ENCODE measurements at places on chromosomes 11 and 22.

GRCh38 chr11:17020831-17021230 is 6.6 kb upstream of the PLEKHA7 start:
- DNase-seq: no peak

- DNase-seq: no peak
These were observed 116.5 kb upstream of the MTNR1B start for GRCh38 chr11:92852946-92853345.

DNA sequence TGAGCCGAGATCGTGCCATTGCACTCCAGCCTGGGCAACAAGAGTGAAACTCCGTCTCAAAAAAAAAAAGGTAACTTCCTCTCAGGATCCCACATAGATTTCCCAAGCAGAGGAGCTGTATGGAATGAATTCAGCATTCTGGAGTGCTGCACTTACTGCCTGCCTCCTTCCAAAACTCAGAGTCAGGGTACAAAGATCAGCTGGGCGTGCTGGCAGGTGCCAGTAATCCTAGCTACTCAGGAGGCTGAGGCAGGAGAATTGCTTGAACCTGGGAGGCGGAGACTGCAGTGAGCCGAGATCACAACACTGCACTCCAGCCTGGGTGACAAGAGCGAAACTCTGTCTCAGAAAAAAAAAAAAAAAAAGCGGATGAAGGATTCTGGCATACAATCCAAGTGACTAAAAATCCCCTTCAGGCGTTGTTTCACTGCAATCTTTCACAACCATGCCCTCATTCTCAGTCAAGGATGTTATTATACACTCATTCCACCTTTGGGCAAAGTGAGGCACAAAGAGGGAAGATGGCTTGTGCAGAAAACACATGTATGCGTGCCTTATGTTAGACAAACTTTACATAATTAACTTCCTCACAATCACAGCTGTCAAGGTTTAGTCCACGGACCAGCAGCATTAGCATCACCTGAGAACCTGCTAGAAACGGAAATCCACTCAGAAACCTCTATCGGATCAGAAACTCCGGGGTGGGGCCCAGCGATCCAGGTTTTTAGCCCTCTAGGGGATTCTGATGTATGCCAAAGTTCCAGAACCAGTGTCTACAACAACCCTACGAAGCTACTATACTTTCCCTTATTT is 1.1 kb upstream of the NOL12 start:
- no peak for DNase-seq

- DNase-seq: no peak
These were observed 44.8 kb downstream of the PRR5L start for GRCh38 chr11:36340897-36341296.

GRCh38 chr11:80309301-80309700 is 868.5 kb upstream of the TENM4 start:
- DNase-seq: no peak

- no peak for DNase-seq
These were observed 12.4 kb downstream of the CRELD2 start for GRCh38 chr22:49930596-49931412.

GRCh38 chr11:104061853-104062521 is 25.5 kb downstream of the DDI1 start:
- no peak for DNase-seq

GRCh38 chr11:65207918-65208784 is 26.4 kb downstream of the CAPN1 start:
- DNase-seq: no peak

- DNase-seq: no peak
These were observed 17.2 kb upstream of the LINC01488 start for GRCh38 chr11:69463995-69464960.

- no peak for DNase-seq
These were observed 1.3 kb downstream of the PATE2 start for GRCh38 chr11:125777309-125777708.

DNA sequence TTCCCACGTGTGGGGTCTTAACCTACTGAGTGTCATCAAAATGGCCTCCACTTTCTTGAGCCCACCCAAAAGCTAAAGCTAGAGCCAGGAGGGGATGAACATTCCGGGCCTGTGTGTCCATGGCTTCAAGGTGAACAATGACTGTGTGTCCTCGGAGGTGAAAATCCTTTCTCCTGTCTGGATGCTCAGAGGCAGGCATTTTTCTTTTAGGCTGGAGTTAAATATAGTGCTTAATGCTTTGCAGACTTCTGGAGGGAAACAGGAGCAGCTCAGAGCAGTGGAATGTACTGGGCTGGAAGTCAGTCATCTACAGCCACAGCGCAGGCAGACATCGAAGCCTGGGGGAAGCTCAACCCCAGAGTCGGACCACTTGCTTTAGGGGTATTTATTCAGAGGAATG is 68.6 kb upstream of the TMEM45B start:
- no peak for DNase-seq

DNA sequence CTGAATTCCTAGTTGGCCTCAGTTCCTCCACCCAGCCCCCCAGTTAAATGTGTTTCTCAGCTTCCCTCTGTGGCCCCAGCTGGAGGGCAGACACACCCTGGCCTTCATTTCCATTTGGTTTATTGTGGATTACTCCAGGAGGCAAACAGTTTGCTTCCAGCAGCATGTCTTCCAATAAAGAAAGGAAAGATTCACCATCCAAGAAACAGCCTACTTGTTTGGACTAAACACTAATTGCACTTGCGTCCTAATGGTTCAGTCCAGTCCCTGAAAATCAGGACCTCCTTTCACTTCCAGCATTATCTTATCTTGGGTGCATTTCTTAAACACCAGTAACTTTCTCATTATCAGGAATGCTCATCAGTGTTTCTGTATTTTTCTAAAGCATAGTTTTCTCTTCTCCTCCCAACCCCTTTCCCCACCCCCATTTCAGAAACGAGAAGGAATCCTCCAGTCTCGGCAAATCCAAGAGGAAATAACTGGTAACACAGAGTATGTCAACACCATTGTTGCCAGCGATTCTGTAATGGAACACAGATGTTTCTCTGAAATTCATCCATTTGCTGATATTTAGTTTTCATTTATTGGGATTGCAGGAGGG is 130.9 kb downstream of the PARVA start:
- no peak for DNase-seq

DNA sequence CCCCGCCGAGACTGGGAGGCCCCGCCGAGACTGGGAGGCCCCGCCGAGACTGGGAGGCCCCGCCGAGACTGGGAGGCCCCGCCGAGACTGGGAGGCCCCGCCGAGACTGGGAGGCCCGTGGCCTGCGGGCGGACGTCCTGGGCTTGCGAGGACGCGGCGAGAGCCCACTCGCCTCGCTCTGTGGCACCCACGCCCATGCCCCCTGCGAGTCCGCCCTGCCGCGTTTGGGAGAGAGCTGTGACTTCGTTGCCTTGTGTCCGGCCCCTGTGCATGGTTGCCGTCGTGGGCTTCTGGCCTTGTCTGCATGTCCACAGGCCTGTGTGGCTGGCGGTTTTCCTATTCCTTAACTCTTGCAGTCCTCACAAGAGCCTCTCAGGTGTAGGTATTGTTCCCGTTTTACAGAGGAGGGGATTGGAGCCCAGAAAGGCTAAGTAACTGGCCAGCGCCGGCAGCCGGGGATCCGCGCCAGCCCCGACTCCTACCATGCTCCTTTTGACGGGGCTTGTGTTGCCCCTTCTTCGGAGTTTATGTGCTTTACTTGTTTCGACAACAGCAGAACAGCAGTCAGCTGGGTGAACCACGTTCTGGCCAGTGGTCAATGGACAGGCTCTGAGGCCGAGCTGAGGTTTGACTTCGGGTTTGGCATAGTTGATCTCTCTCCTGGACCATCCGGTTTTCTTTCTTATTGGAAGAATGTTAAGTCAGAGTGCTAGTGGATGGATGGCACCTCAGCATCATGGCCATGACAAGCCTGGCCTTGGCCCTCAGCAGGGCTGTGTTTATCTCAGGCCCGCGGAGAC is 741 bp downstream of the PHRF1 start:
- DNase-seq: no peak
